Sigmoid colon (tissue), 7 donors: ENCODE measurements at places on chromosomes 11 and 22.

GRCh38 chr11:57098191-57098590, 83.6 kb upstream of the LRRC55 start:
- no peak for DNase-seq

DNA sequence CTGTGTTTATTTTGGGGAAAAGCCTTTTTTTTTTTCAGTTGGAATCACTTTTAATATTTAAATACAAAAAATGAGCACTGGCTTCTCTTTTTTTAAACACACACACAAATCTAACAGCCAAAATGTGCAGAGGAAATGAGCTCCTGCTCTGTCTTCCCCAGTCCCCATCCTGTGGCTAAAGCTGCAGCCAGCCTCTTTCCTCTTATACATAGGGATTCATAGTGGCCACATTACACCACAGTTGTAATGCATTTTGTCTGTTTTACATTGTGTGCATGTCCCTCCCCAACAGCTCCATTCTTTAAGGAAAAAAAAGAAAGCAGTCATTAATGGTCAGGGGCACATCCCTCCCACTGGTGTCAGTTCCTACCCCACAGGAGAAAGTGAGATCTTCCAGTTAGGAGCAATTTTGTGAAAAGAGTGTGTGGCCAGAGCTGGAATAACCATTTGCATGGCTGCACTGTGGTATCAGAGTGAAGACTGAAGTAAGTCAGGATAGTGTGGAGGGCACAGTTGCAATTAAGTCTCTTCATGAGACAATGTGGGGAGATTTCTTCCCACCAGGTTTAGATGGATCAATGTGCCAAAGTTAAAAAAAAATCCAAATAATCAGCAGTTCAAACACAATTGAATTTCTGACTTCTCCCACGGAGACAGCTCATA, 220.6 kb downstream of the TMEM135 start:
- DNase-seq: no peak

DNA sequence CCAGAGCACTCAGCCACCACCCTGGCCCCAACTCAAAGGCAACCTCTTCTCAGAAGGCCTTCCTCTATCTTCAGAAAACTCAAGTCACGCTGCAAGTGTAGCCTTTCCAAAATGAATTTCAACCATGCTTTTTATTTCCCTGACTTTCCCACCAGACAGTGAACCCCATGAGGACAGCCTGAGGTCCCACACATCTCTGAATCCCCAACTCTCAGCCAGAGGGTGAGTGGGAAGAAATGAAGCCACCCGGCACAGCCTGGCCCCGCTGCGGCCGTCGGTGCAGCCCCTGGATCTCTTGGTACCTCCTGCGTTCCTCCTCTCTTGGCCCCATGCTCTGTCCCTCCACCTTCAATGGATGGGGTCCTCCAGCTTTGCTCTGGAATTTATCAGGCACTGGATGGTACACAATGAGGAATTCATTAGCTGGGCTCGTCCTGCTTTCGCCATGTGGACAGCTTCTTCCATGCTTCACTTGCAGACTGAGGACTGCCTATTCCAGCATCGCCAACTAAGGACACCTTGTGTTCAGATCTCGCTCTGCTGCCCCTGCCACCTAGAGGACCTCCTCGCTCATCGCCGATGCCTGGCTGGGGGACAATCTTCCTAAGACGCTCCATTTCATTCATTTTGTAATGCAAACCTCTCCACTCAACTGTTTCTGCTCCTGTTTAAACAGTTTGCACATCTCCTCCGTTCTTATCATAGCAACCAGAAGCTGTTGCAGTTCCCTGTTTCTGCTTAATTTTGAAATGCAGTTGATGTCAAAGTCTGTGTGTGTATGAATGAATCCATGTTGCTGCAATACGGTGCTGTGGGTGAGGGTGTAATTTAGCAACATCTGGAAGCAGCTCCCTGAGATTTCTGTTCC, 672.1 kb downstream of the TBC1D22A start:
- peak; percentile 25 for DNase-seq

- no peak for DNase-seq
These were observed 71.2 kb downstream of the PDHX start for GRCh38 chr11:34987617-34988016.

GRCh38 chr11:121761186-121761585, 308.4 kb upstream of the SORL1-AS1 start:
- no peak for DNase-seq

GRCh38 chr11:72245263-72245816, 1.4 kb upstream of the PHOX2A start:
- DNase-seq: no peak

- peak; percentile 18 for DNase-seq
These were observed 108.1 kb upstream of the THY1 start for GRCh38 chr11:119531056-119531455.

- DNase-seq: no peak
These were observed 214.1 kb downstream of the BUD13 start for GRCh38 chr11:116558504-116559211.
